ENCODE measurements at places on chromosomes 6 and 20.

DNA sequence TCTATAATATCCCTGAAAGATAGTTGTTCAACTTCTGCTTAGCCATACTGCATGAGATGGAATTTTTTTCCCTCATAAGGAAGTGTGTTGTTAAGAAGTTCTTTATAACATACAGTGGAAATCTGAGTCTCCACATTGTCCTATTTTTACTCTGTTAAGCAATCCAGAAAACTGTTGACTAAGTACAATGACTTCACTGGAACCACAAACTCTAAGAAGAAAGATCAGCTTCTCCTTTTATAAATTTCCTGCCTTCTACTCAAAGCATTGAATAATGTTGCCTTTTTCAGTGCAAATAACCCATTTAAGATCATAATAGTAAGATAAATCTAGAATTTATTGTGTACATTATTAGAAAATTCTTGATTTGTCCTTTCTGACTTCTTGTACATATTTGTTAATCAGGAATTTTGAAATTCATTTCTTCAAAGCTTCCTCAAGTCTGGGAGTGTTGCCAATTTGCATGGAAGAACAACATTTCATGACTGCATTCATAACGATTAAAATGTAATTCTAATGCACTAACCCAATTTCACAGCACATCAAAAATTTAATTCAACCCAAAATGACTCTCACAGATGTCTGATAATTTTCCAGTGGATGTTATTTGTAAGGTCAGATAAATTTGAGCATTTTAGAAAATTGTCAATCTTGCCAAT is 45.6 kb upstream of the ANKEF1 start:
- H3K4me3 ChIP-seq = no peak overlapping the region
- H3K27me3 ChIP-seq = no peaks in the 10 kb centered on the region
- no peaks in the 10 kb centered on the region for H3K4me1 ChIP-seq
- DNase-seq = no peak
- no peaks in the 10 kb centered on the region for H3K36me3 ChIP-seq

- no peaks in the 10 kb centered on the region for H3K27me3 ChIP-seq
- H3K4me1 ChIP-seq = no peaks in the 10 kb centered on the region
- H3K27ac ChIP-seq = no peak overlapping the region
- H3K4me3 ChIP-seq = no peak overlapping the region
- no peak for DNase-seq
- H3K36me3 ChIP-seq = no peaks in the 10 kb centered on the region
Observed at GRCh38 chr6:158222066-158222465, 53.9 kb downstream of the GTF2H5 start.

GRCh38 chr6:33967265-33967767 is 163.5 kb upstream of the MLN start:
- no peaks in the 10 kb centered on the region for H3K27me3 ChIP-seq
- H3K4me3 ChIP-seq = no peak overlapping the region
- no peaks in the 10 kb centered on the region for H3K4me1 ChIP-seq
- no peaks in the 10 kb centered on the region for H3K36me3 ChIP-seq
- DNase-seq = no peak
- no peak overlapping the region for H3K27ac ChIP-seq

- no peaks in the 10 kb centered on the region for H3K27me3 ChIP-seq
- H3K36me3 ChIP-seq = no peaks in the 10 kb centered on the region
- no peak for DNase-seq
Observed at GRCh38 chr6:2784061-2784460, 18.9 kb downstream of the WRNIP1 start.

DNA sequence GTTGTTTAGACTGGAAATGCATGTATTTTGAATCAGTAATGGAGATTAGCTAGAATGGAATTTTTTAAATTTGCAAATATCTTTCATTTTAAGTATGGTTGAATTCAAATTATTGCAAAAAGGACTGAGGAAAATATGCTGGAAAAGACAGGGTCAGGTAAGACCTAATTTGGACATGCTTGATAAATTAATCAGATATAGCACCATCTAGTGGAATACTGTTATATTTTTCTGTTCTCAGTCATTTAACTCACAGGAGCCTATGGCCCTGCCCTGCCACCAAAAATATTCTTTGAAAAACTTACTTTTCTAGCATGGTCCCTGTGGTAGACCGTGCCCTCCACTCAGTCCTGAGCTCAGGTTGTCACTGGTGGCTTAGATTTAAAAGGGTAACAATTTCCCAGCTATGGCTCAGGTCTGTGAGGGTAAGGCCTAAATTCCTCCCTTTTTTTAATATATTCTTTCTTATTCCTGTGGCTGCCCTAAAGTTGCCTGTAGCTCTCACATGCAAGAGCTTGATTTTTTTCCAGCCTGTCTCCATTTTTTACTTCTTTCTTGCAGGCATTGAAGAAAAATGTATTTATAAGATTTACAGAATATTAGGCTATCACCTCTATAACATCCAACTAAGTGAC is 25.3 kb upstream of the KIAA1586 start:
- DNase-seq = no peak
- H3K4me3 ChIP-seq = no peak overlapping the region
- no peaks in the 10 kb centered on the region for H3K4me1 ChIP-seq
- H3K27me3 ChIP-seq = no peaks in the 10 kb centered on the region
- H3K27ac ChIP-seq = no peak overlapping the region
- H3K36me3 ChIP-seq = no peaks in the 10 kb centered on the region

- no peaks in the 10 kb centered on the region for H3K4me1 ChIP-seq
- H3K27ac ChIP-seq = no peak overlapping the region
- DNase-seq = no peak
- H3K4me3 ChIP-seq = no peak overlapping the region
- no peaks in the 10 kb centered on the region for H3K27me3 ChIP-seq
Observed at GRCh38 chr20:32809907-32810306, 9.8 kb upstream of the MAPRE1 start.

GRCh38 chr20:5046656-5047339 is 45.5 kb upstream of the SLC23A2 start:
- H3K27ac ChIP-seq = no peak overlapping the region
- H3K4me3 ChIP-seq = no peak overlapping the region
- H3K36me3 ChIP-seq = no peaks in the 10 kb centered on the region
- no peaks in the 10 kb centered on the region for H3K4me1 ChIP-seq

DNA sequence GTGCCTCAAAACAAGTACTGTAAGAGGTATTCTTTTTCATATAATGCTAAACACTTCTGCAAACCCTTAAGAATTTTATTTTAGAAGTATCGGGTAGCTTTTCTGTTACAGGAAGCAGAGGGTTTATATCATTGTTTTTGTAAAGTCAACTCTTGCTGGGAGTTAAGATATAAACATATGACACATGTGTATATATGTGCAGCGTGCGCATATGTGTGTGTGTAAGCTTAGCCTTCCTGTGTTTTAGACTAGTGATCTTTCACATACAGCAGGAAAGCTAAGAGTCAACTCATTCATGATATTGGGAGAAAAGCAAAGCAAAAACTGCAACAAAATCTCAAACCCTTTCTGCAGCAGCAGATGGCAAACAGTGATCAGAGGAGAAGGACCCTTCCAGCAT is 102.4 kb downstream of the ARID1B start:
- no peaks in the 10 kb centered on the region for H3K36me3 ChIP-seq
- no peaks in the 10 kb centered on the region for H3K27me3 ChIP-seq
- no peak for DNase-seq
- no peak overlapping the region for H3K4me3 ChIP-seq
- H3K4me1 ChIP-seq = peaks cover 26% of the 10 kb centered on the region

Measured in ovary (tissue), 10 donors.